Vagina (tissue), 2 donors: ENCODE measurements at places on chromosomes 3 and 15. TPM values are rescaled to one million over a fixed set of nuclear protein-coding genes. Genes with fewer than 3 reads are reported as not detected.

DNA sequence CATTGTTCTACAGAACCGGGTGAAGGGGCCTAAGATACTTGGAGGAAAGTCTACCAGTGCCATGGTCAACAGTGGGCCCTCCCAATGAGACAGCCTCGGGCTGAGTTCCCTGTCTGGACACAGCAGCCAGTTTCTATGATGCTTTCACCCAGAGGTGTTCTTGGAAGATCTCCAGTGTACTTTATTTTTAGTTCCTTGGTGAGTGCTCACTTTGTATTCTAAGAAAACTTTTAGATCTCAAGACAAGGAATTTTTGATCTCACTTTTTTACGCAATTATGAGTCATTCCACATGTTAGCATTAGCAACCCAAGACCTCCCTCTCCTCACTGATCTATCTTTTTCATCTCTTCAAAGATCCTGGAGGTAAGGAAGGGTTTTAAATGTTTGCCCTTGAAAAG is 287.7 kb downstream of the RORA start:
- DNase-seq, result no peak
- H3K4me3 ChIP-seq, result no peak overlapping the region
- no peaks in the 10 kb centered on the region for H3K27me3 ChIP-seq
- no peaks in the 10 kb centered on the region for H3K36me3 ChIP-seq
- H3K4me1 ChIP-seq, result peaks cover 14% of the 10 kb centered on the region

DNA sequence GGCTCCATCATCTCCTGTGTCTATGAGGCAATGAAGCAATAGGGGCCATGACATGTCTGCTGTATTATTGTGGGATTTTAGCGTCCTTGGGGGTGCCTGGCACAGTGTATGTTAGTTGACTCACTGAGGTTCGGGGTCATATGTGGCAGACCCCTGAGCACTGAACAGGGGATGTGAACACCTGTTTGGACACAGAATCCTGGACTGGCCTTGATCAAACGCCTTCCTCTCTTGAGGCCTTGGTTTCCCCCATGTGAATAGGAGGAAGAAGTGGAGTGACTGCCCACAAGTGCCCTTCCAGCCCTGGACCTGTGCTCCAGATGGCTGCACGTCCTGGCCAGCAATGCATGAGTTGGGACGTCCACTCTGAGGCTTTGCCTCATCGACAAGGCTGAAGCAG is 84.2 kb downstream of the HMG20A start:
- no peak overlapping the region for H3K27ac ChIP-seq
- H3K27me3 ChIP-seq, result no peaks in the 10 kb centered on the region
- H3K4me1 ChIP-seq, result peaks cover 31% of the 10 kb centered on the region
- peak; percentile 93 for DNase-seq

GRCh38 chr3:28476194-28476593 is 127.6 kb upstream of the AZI2 start:
- no peaks in the 10 kb centered on the region for H3K27me3 ChIP-seq
- no peaks in the 10 kb centered on the region for H3K4me1 ChIP-seq
- no peak for DNase-seq

- no peak for DNase-seq
- no peak overlapping the region for H3K27ac ChIP-seq
- H3K27me3 ChIP-seq, result no peaks in the 10 kb centered on the region
- H3K4me1 ChIP-seq, result no peaks in the 10 kb centered on the region
- H3K36me3 ChIP-seq, result no peaks in the 10 kb centered on the region
- no peak overlapping the region for H3K4me3 ChIP-seq
Observed at GRCh38 chr3:174430986-174431385, 428.1 kb upstream of the NAALADL2 start.

LYZL4 gene
- total RNA-seq, result not detected

PRKCD gene
- 32.2 TPM for total RNA-seq

DCBLD2 gene
- 36.1 TPM for total RNA-seq

HYAL1 gene
- 17.7 TPM for total RNA-seq
